HS-27A (cell line): ENCODE measurements at places on chromosomes 3 and 15.

GRCh38 chr15:78691851-78692421 is 50.9 kb upstream of the CHRNB4 start:
- no peak for DNase-seq

DNA sequence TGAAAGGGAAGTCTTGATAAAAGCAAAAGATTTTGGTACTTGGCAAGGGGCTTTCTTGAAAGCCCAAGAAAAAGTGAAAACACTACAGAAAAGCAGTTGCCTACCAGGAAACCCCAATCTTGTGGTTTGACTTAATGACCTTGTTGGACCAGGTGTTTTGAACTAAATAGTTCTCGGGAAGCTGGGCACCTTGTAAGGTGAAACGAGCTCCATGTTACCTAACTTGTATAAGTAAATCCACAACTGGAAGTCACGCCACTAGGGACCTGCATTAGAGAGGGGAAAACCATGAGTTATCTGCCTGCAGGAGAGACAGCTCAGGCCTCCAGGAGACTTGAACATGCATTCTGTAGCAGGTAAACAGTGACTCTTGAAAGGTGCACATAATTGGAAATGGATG is 88.2 kb downstream of the GMPS start:
- no peak for DNase-seq

DNA sequence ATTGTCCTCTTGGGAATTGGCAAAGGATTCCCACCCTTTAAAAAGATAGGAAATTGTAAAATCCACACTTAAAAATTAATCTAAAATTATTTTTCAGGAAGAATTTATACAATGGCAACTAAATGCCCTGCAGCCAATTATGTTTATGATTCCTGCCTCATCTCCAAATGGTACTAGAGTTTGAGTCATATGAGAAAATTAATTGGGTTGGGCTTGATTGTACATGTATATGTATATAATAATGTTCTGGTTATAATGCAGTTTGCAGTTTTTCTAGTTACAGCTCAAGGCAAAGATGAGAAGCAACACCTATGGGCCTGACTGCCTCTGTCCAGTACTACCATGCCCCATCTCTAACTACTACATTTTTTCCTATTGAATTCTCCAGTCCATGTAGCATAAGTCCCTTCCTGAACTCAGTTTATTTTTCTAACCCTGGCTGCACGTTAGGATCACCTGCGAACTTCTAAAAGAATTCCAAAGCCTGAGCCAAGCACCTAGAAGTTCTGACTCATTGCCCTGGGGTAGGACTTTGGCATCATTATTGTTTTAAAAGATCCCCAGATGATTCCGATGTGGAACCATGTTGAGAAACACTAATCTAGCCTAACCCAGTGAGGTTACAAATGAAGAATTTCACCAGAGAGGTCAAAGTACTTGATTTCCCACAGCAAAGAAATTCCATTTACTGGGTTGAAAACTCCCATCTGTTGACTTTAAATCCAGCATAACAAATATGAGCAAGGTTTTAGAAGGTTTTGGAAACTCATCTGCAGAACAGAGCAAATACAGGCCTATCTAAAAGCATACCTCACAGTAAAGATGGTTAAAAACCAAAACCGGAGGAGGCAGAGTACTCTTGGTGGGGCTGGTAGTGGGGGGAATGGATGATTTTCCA is 19.4 kb downstream of the TGFBR2 start:
- no peak for DNase-seq

DNA sequence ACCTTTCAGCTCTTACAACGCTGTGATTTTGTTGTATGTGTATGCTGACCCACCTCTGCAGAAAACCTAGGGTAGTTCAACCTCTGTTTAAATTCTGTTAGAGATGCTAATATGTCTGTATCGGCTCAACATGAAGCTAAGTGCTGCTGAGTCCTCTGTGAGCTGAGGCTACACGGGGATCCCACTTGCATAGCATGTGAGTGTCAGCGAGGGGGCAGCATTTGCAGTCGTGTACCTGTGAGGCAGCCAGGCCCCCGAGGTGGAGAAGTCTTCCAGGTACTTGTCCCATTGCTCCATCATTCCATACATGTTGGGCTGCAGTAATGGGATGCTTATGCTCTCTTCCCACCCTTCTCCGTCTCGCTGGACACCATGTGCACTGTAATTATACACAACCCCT is 3.7 kb downstream of the MKRN2OS start:
- DNase-seq: no peak

DNA sequence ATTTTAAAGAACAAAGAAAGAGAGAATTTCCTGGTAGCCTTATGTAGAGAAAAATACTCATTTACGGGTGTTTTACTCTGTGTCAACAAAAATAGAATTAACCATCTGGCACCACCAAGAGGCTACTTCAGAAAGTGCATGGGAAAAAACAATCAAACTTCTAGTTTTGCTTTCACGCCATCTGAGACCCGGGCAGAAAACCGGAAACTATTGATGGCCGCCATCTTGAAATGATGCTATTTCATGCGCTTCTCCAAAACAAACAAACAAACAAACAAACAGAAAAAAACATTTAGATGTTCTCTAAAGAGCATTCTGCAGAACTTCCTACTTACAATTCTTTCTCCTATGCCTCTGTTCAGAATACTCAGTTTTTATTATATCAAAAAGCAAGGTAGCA is 49.4 kb upstream of the SYNPR start:
- peak; percentile 17 for DNase-seq

GRCh38 chr3:1677576-1678156 is 421.0 kb upstream of the CNTN4 start:
- no peak for DNase-seq

- no peak for DNase-seq
Measured at GRCh38 chr3:88469216-88469615, 319.5 kb downstream of the C3orf38 start.

GRCh38 chr3:55579496-55579895 is 92.4 kb upstream of the WNT5A start:
- no peak for DNase-seq

DNA sequence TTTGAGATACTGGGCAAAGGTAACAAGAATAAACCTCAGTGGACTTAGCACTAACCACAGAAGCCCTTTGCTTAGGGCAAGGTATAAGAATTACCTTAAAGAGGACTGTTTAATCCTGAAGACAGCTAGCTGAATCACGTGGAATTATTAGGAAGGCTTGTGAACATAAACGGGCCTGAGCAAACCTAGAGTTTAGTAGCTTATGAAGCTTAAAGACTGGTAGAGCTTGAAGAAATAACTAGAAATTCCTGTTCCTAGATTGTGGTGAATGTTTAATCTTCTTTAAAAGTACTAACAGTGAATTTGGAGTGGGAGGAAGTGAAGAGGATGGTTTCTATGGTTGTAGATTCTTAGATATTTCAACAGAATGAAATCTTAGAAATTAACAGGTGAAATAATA is 428.9 kb upstream of the THRB start:
- DNase-seq: no peak

DNA sequence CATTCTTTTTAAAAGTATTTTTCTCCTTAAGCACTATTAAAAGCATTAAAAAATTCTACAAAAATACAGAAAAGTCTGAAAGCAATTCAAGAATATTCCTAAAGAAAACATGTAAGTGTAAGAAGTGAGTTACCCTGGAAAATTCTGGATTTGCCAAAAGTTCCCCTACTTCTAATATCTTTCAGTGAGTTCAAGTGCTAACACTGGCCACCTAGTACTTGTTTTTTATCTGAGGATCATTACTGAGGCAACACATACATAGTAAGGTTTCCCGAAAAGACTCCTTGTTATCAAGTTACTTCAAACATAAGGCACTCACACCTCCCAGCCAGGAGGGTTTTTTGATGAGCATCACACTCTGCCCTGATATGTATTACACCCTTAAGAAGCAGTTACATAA is 158.4 kb downstream of the TIGIT start:
- DNase-seq: no peak

- no peak for DNase-seq
Measured at GRCh38 chr3:153614563-153614962, 452.5 kb downstream of the RAP2B start.

- DNase-seq: no peak
Measured at GRCh38 chr15:47412136-47412535, 305.2 kb upstream of the SEMA6D start.

GRCh38 chr3:5428607-5429516 is 241.4 kb downstream of the EDEM1 start:
- no peak for DNase-seq

DNA sequence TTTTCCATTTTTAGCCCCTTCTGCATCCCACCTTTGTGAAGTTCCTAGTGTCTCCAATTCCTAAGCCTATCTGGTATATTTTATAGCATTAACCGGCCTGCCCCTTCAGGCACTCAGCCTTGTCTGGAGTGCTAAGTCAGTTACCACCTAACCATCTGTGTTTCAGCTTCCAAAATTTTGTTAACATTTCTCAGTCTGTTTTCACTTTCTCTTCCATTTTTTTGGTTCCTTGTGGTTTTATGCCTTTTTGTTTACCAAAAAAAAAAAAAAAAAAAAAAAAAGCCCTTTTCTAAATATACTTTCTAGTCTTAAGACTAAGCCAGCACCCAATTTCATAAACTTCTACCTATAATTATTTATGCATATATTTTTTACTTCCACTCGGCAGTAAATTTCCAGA is 92.4 kb downstream of the CSNK1G1 start:
- DNase-seq: no peak

DNA sequence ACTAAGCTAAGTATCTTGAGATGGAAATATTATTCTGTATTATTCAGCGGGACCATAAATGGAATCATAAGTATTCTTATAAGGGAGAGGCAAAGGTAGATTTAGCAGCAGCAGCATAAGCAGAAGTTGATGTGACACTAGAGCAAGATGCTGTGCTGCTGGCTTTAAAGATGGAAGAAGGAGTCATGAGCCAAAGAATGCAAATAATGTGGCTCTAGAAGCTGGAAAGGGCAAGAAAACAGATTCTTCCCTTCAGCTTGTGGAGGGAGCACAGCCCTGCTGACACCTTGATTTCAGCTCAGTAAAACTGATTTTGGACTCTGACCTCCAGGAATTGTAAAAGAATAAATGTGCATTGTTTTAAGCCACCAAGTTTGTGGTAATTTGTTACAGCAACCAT is 144.2 kb upstream of the ANKRD28 start:
- DNase-seq: no peak

- no peak for DNase-seq
Measured at GRCh38 chr3:139107424-139108252, 62.9 kb upstream of the PRR23C start.

DNA sequence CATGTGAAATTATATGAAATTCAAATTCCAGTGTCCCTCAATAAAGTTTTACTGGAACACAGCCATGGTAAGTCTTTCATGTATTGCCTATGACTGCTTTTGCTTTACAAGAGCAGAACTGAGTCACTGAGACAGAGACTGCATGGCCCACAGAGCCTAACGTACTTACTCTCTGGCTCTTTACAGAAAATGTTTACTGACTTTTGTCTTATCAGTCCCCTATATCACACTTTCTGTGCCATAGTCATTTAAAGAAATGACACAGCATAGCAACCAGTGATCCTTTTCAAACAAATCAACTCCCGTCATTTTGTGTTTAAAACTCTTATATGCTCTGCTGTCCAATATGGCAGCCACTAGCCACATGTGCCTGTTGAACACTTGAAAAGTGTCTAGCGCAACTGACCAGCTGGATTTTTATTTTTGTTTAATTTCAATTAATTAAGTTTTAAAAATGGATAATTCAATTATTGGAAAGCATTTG is 129.7 kb upstream of the CDIN1 start:
- DNase-seq: no peak

DNA sequence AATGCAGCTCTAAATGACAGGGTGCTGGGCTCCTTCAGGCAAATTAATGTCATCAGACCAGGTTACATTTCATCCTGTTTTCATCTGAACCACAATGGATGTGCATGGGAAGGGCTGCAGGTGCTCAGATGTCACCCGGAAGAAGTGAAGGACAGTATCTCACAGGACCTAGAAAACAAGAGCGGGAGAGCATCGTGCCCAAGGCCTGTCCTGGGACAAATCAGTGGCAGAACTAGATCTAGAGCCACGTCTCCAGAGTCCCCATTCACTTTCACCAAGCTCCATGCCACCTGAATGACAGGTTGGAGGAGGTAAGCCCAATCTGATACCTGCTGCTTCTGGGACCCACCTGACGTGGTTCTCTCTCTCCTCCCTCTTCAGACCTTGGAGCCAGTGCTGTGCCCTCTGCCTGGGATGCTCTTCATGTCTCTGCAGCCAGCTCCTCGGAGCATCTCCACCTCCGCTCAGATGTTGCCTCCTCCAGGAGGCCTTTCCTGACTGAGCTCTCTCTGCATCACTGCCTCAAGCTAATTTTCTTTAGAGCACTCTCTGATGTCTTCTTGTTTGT is 77.3 kb downstream of the CPN2 start:
- no peak for DNase-seq

- no peak for DNase-seq
Measured at GRCh38 chr15:74897300-74897701, 7.5 kb downstream of the MPI start.

DNA sequence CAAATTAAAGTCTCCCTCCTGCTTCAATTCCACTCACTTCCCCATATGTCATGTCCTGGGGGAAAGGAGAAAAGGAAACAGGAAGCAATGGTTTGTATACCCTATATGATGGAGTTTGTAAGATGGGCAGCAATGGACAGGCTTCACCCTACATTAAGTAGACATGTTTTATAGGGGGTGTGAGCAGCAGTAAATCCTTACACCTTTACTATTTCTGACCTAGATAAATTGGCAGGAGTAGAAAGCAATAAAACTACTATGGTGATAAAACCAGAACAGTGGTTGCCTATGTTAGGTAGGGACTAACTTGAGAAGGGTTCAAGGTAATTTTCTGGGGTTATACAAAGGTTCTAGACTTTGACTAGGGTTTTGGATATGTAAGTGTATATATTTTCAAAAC is 301.7 kb downstream of the GBE1 start:
- DNase-seq: no peak

GRCh38 chr15:65888981-65889380 is 19.7 kb downstream of the RAB11A start:
- no peak for DNase-seq

GRCh38 chr3:56894881-56895431 is 93.2 kb upstream of the ARHGEF3 start:
- DNase-seq: no peak

- DNase-seq: no peak
Measured at GRCh38 chr15:31499236-31499952, 172.8 kb downstream of the KLF13 start.

GRCh38 chr3:194967151-194968117 is 281.8 kb downstream of the FAM43A start:
- DNase-seq: no peak

GRCh38 chr3:40639006-40639405 is 114.2 kb downstream of the ZNF621 start:
- DNase-seq: no peak

- DNase-seq: no peak
Measured at GRCh38 chr3:44510000-44510368, 32.5 kb upstream of the ZNF445 start.

GRCh38 chr15:98076021-98076816 is 115.7 kb downstream of the ARRDC4 start:
- DNase-seq: no peak
